Epithelial cell of alveolus of lung (primary cell): ENCODE measurements at places on chromosomes 13 and 19. TPM values are rescaled to one million over a fixed set of nuclear protein-coding genes. Genes with fewer than 3 reads are reported as not detected.

Gene ELANE
- 15.0 TPM in 1 of 2 replicates, not detected in the other for total RNA-seq

Gene IGSF23
- total RNA-seq, result not detected in 2 replicates

Gene HIPK4
- under 0.01 TPM in 1 of 2 replicates, not detected in the other for total RNA-seq

Gene DPF1
- total RNA-seq, result 3.9 and 4.1 TPM in 2 replicates

Gene TMPRSS9
- total RNA-seq, result 0.26 TPM in 1 of 2 replicates, not detected in the other

Gene ATP11A
- 8.4 and 11.9 TPM in 2 replicates for total RNA-seq

Gene GPALPP1
- total RNA-seq, result 16.5 and 27.8 TPM in 2 replicates

Gene DHDH
- 0.16 TPM in 1 of 2 replicates, not detected in the other for total RNA-seq

Gene KLK7
- total RNA-seq, result not detected in 2 replicates

Gene ZNF850
- total RNA-seq, result 0.72 and 3.0 TPM in 2 replicates

Gene ISOC2
- total RNA-seq, result 40.2 and 112 TPM in 2 replicates

Gene ZNF534
- total RNA-seq, result not detected in 2 replicates

Gene LILRA5
- not detected in 2 replicates for total RNA-seq

Gene FCHO1
- total RNA-seq, result 3.0 and 4.3 TPM in 2 replicates

Gene CA11
- 1.3 and 4.6 TPM in 2 replicates for total RNA-seq

Gene PRODH2
- total RNA-seq, result not detected in 2 replicates

Gene CEACAM20
- not detected in 2 replicates for total RNA-seq

Gene UBE2L5
- total RNA-seq, result not detected in 2 replicates

Gene GDF15
- 113 and 261 TPM in 2 replicates for total RNA-seq

Gene NUMBL
- 32.6 and 45.3 TPM in 2 replicates for total RNA-seq

Gene FGF22
- total RNA-seq, result not detected in 2 replicates

Gene OVOL3
- not detected in 2 replicates for total RNA-seq

Gene CABP5
- not detected in 2 replicates for total RNA-seq

Gene KCNN1
- total RNA-seq, result 0.13 and 1.8 TPM in 2 replicates

Gene ICAM1
- 36.0 and 177 TPM in 2 replicates for total RNA-seq

Gene CGB8
- 0.91 TPM in 1 of 2 replicates, not detected in the other for total RNA-seq

Gene MBD3L3
- not detected in 2 replicates for total RNA-seq

Gene FGF21
- not detected in 2 replicates for total RNA-seq

Gene CGB5
- total RNA-seq, result 12.3 TPM in 1 of 2 replicates, not detected in the other

Gene C19orf18
- not detected in 2 replicates for total RNA-seq

Gene ATP7B
- total RNA-seq, result 2.9 and 3.1 TPM in 2 replicates

Gene KLK3
- total RNA-seq, result not detected in 2 replicates

Gene HCST
- not detected in 2 replicates for total RNA-seq

Gene DZIP1
- 30.3 and 42.2 TPM in 2 replicates for total RNA-seq

Gene RNF113B
- total RNA-seq, result not detected in 2 replicates

Gene GTF2F1
- 37.9 and 71.2 TPM in 2 replicates for total RNA-seq

Gene KLK4
- total RNA-seq, result not detected in 2 replicates

Gene FPR1
- not detected in 2 replicates for total RNA-seq

Gene SLAIN1
- total RNA-seq, result 0.88 and 0.91 TPM in 2 replicates

Gene RETN
- not detected in 2 replicates for total RNA-seq

Gene MBD3L2
- total RNA-seq, result not detected in 2 replicates

Gene C19orf44
- 3.2 and 3.8 TPM in 2 replicates for total RNA-seq

Gene NOTCH3
- 34.8 and 56.3 TPM in 2 replicates for total RNA-seq

Gene ATXN8OS
- not detected in 2 replicates for total RNA-seq

Gene TRPM4
- 12.0 and 12.8 TPM in 2 replicates for total RNA-seq

Gene CELF5
- not detected in 2 replicates for total RNA-seq

Gene HSH2D
- not detected in 2 replicates for total RNA-seq

Gene FGF9
- under 0.01 TPM in 1 of 2 replicates, not detected in the other for total RNA-seq

Gene OR7D2
- total RNA-seq, result under 0.01 TPM in 1 of 2 replicates, not detected in the other

Gene IGFL1
- total RNA-seq, result not detected in 2 replicates

Gene ZNF548
- total RNA-seq, result 6.1 and 9.8 TPM in 2 replicates

Gene SOX1
- not detected in 2 replicates for total RNA-seq

Gene VRK3
- 22.5 and 26.8 TPM in 2 replicates for total RNA-seq

Gene ZNF470
- 1.9 and 4.6 TPM in 2 replicates for total RNA-seq

Gene AMER2
- not detected in 2 replicates for total RNA-seq

Gene CLASRP
- 11.9 and 74.0 TPM in 2 replicates for total RNA-seq

Gene USHBP1
- 0.26 TPM in 1 of 2 replicates, not detected in the other for total RNA-seq

Gene COX6B2
- 0.56 TPM in 1 of 2 replicates, not detected in the other for total RNA-seq
